Stimulated activated CD4-positive, alpha-beta T cell treated with anti-CD3 and anti-CD28 coated beads, Interleukin-1b, Interleukin-23, amount 100 ng/mL, for 24 hours (primary cell): ENCODE measurements at places on chromosomes 4 and X.

DNA sequence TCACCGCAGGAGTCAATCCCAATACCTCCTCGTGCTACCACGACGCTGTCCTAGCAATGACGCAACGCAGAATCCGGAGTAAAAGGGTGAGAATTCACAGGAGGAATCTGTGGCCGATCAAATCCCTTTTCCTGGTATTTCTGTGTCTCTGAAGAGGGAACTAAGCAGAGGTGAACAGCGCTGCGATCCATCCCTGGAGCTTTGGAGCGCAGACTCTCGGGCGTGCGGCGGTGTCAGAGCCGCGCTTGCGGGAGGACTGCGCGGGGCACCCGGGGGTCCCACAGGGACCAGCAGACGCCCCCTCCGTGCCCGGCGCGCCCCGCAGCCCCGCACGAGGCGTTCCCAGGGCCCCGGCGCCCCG is 17.2 kb upstream of the ZNF718 start:
- DNase-seq = no peak

DNA sequence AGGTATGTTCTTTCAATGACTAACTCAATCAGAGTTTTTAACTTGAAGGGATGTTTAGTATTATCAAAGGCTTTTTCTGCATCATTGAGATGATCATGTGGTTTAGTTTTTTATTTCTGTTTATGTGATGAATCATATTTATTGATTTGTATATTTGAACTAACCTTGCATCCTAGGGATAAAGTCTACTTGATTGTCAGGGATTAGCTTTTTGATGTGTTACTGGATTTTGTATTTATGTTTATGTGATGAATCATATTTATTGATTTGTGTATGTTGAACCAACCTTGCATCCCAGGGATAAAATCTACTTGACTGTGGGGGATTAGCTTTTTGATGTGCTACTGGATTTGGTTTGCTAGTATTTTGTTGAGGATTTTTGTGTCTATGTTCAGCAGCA is 615.4 kb upstream of the GRID2 start:
- DNase-seq = no peak

DNA sequence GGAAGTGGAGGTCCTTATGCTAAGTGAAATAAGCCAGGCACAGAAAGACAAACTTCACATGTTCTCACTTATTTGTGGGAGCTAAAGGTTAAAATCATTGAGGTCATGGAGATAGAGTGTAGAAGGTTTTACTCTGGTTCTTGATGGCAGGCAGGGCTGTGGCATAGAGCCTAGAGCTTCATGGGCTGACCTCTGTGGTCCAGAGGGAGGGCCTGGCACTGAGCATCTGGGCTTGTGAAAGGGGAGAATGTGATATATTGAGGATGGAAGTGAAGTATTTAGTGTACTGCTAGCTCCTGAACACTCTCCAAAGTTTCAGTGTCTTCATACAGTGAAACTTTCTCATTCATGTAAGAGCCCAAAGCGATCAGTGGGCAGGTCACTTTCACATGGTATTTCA is 71.3 kb upstream of the ANXA3 start:
- DNase-seq = no peak

GRCh38 chr4:7750972-7751371 is 188.7 kb downstream of the AFAP1 start:
- no peak for DNase-seq

DNA sequence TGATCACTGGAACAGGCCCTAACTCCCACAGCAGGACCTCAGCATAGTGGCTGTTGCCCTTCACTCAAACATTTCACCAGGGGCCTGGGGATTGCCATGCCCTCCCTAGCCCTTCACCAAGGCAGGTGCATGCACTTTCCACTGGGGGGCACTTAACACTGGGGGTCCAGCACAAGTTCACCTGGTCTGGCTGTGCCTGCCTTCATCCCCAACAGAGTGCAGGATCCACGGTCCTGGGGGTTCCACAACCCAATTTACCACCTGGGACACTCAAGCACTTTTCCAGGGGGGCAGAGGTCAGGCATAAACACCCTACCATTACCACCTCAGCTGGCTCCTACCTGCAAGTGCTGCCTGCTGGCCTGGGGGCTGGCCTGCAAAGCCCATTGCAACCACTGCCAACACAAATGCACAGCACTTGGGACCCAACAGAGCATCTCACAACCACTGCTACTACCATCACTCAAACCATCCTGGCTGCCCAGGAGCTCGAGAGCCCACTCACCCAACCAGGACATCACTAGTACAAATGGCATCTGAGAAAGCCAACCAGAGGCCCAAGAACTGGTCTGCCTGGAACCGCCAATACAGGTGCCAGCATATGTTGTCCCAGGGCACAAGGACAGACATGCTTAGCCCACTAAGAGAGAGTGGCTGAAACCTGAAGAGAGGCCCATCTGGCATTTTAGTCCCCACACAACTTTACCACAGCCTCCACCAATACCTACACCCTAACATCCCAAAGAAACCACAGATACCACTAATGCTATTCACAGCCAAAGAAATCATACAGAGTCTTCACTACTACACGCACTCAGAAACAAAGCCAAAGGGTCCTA is 43.1 kb downstream of the NAT8L start:
- no peak for DNase-seq

GRCh38 chrX:12439416-12439815 is 301.1 kb downstream of the FRMPD4 start:
- no peak for DNase-seq

DNA sequence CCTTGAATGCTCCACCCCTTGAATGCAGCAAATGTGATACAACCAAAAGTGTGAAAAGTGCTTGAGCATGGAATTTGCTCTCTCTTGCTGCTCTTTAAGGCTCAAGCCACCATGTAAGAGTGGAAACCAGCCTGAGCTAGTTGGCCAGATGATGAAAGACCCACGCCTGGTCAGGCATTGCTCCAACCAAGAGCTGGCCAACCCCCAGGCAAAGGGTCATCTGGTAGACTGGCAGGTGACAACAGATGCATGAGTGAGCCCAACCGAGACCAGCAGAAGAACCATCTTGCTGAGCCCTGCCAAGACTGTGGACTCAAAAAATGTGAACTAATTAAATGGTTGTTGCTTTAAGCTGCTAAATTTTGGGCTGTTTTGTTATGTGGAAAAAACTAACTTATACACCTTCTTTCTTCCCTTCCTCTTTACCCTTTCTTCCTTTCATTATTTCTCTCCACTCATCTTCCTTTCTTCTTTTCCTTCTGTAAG is 32.7 kb downstream of the ADGRG2 start:
- DNase-seq = no peak

DNA sequence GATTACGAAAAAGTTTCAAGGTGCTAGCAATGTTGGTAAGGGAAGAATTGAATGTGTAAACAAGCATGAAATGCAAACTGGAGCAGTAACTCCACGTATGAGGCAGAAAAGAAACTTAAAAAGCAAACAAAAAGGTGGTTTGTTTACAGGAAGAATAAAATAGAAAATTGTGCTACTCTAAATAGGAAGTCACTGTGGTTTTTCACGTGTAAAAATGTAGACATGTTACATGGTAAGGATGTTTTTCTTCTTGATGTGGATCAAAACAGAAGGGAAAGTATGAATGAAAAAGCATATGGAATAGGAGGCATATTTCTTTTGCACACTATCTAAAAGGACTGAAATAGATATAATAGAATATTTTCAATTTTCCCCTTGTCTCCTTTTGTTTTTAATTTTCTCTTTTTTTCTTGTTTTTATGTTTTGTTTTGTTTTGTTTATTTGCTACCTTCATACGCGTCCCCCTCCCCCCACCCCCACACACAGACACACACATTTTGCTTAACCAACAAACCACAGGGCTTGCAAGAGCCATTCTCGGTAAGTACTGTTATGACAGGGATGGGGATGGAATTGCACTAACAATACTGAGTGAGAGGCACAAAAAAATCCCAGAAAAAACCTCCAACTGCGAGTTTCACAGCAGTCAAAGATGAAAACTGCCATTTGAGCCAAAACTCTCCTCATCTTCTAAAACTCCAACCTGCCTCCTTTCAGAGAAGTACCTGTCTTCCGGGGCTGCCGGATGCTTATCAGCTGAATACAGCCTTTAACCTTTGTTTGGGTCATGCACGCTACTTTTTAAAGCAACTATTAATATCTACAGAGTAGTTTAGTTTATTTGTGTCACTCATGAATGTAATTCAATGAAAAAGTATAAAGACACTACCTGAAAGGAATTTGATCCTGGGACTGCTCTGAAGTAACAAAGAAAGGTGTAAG is 135.8 kb downstream of the IL15 start:
- DNase-seq = no peak

- DNase-seq = no peak
Observed at GRCh38 chrX:133983256-133983973, 2.0 kb downstream of the GPC3 start.

GRCh38 chr4:53007024-53007423 is 144.9 kb downstream of the RASL11B start:
- no peak for DNase-seq

- no peak for DNase-seq
Observed at GRCh38 chr4:137430171-137430570, 102.1 kb downstream of the PCDH18 start.

DNA sequence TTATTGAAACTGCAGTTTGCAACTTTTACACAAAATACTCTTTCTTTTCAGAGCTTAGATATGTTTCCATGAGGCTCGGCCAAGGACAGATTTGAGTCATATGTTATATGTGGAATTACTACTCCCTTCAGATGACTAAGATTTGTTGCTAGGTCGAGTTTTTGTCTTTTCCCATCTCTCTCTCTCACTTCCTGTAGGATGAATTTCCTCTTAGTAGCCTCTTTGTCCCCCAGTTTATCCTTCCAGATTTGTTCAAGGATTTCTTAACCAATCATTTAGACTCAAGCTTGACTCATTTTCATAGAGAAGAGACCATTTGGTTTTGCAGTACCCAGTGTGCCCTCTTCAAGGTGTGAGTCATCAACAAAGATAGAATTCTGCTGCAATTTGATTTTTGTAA is 209.2 kb downstream of the GLUD2 start:
- no peak for DNase-seq

DNA sequence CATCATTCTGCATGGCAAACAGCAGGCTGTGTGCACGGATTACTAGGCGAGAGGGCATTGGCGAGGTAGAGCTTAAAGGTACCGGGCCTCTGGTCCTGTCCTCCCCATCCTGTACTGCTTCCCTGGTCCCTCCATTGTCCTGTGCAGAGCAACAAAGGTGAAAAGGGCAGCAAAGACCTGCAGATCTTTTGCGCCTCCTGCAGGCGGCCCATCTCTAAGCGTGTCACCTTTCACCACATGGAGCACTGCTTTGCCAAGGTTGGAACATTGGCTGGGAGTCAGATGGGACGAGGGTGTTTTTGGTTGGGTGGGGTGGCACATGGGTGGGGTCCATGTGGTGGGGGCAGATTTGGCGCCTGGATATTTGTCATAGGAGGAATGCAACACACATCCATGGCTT is 64.7 kb upstream of the UXT start:
- DNase-seq = no peak

DNA sequence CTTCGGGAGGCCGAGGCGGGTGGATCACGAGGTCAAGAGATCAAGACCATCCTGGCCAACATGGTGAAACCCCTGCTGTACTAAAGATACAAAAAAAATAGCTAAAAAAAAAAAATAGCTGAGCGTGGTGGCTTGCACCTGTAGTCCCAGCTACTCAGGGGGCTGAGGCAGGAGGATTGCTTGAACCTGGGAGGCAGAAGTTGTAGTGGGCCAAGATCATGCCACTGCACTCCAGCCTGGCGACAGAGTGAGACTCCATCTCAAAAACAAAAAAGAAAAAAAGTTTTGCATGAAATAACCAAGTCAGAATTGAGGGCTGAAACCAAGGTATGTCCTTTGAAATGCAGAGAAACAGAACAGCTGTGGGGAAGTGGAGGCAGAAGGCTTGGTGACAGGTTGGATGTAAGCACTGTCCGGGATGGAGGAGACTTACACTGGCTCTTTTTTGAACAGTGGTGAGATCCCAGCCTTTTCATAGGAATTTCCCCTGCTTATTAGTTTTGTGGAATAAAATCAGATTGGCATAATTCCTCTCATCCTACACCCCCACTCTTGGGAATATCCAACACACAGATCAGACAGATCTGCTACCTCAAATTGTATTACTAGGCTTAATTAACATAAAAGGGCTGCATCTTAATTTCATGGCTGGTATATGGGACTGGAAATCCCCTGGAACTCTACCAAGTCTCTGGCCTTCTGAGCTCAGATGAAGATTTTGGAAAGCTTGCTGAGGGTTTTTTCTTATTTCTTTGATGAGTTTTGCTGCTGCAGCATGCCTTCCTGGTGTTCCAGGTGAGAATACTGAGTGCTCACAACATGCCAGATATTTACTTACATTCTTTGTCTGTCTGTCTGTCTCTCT is 18.8 kb upstream of the C4orf36 start:
- no peak for DNase-seq

GRCh38 chr4:183445097-183445428 is 627 bp downstream of the CDKN2AIP start:
- DNase-seq = no peak

- no peak for DNase-seq
Observed at GRCh38 chr4:88097301-88097700, 61.1 kb downstream of the ABCG2 start.

DNA sequence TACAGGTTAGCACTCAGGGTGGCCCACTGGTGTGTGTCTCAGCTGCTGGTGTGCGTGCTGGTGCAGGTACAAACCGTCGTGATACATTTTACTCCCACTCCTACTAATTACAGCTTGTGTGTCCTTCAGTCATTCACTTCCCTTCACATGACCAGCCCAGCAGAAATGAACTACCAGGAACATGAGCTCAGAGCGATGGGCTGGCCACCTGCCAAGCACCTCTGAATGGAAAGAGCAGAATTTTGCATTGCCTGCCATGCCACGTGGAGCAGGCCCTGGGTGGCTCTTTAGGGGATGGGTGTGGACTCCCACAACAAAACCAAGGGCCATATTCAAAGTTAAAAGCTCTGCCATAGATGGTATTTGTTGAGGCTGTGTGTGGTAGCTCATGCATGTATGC is 58.9 kb upstream of the PGM2 start:
- no peak for DNase-seq

DNA sequence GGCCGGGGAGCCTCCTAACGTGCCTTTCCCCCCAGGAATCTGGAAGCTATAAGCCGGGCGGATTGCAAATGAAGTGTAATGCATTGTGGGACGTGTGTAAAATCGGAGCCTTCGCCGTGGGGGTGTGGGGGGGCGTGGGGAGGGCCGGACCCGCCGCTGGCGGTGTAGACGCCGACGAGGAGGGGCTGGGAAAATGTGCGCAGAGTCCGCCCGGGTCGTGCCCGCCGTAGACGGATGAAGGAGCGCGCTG is 1.3 kb downstream of the STOX2 start:
- DNase-seq = no peak

DNA sequence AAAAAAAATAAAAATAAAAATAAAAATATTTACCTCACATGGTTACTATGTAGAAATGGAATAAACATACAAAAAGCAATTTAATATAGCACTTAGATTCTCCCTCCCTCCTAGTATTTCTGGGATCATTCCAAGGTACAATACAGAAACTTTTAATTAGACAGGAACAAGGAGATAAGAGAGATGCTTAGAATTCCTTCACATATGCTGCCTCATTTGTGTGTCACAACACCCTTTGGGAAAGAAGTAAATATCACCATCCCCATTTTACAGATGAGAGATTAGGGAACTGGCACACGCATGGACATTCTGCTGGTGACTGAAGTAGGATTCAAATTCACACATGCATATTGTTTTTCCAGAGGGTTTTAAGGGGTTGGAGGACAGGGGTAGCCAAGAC is 164.2 kb downstream of the APBB2 start:
- DNase-seq = no peak

- DNase-seq = no peak
Observed at GRCh38 chr4:26257850-26258249, 63.0 kb upstream of the RBPJ start.
